Stimulated activated CD4-positive, alpha-beta T cell treated with anti-CD3 and anti-CD28 coated beads, Interleukin-15, amount 100 ng/mL, for 1 hour (primary cell): ENCODE measurements at places on chromosomes 4 and X.

DNA sequence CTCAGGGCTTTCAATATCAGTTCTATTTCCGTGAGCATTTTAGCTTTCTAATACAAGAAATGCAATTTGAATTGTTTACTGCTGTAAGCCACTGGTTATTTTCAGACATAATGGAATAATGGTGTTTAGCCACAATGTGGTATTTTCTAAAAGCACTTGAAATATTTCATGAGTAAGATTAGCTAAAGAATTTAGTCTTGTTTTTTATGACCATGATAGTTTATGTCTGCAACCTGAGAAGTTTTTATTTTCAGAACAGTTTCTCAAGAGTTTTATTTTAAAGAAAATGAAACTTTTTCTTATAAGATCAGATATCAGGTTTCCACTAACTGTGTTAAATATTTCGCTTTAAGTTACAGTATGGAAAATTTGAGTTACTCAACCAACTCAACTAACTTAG lies 60.2 kb downstream of the SLIT2 start:
- no peak for DNase-seq

- no peak for DNase-seq
Measured at GRCh38 chr4:101027721-101028120, 319.6 kb downstream of the PPP3CA start.

DNA sequence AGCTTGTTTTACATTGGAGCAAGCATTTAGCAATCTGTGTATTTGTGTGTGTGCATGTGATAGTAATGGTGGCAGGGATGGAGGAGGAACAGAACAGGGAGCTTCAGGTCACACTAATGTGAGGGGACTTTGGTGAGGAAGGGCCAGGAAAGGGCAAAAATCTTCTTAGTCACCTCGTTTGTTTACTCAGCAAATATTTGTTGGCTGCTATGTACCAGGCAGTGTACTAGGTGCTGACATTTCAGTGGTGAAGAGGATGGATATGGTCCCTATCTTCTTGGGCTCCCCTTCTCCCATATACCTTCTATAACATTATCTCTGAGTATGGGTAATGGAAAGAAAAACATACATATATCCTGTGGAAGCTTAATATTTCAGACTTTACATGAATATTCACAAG lies 48.5 kb upstream of the HDAC8 start:
- no peak for DNase-seq

GRCh38 chrX:44178274-44179053 lies 165.0 kb downstream of the EFHC2 start:
- no peak for DNase-seq

- DNase-seq: no peak
Measured at GRCh38 chr4:48124870-48125269, 9.2 kb downstream of the TXK start.

- DNase-seq: no peak
Measured at GRCh38 chrX:120429776-120430540, 39.1 kb downstream of the LAMP2 start.

- no peak for DNase-seq
Measured at GRCh38 chr4:176230836-176231235, 35.5 kb upstream of the SPATA4 start.

DNA sequence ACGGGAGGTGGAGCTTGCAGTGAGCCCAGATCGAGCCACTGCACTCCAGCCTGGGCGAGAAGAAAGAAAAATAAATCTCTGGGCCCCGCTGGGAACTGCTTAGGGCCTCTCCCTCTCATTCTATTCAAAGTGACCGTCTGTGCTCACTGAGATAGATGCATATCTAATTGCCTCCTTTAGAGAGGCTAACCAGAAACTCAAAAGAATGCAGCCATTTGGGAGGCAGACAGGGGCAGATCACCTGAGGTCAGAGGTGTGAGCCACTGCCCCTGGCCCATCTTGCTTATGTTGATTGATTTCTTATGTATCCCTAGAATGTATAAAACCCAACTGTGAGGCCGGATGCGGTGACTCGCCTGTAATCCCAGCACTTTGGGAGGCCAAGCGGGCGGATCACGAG lies 6.2 kb upstream of the CSF2RA start:
- DNase-seq: no peak

DNA sequence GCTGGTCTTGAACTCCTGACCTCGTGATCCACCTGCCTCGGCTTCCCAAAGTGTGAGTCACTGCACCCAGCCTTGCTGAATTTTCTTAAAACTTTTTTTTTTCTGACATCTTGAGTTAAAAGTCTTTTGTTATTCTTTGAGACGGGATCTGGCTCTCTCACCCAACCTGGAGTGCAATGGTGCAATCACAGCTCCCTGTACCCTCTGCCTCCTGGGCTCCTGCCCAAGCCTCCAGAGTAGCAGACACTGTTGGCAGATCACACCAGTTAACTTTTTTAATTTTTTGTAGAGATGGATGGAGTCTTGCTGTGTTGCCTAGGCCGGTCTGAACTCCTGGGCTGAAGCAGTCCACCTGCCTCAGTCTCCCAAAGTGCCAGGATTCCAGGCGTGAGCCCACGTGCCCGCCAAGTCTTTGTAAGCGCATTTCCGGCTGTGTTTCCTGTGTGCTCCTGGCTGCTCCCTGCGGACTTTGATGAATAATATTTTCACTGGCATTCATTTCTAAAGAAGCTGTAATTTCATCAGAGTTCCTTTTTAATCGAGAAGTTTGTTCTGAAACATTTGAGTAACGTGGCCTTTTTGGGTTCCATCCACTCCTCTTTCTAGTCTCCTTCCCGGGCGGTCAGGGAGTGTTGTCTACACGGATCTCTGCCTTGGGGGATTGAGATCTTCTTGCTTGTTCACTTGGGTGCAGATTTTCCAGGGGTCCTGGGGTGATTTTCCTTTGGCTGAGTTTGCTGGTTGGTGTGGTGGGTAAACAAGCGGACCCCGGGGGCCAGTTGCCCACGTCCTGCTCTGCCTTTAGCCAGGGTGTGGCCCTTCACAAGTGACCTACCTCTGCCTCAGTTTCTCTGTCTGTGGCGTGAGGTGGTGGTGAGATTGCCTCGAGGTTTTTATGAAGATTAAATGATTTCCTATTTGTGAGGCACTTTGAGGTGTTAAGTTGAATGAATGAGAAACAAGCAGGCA lies 44.4 kb downstream of the PCGF3 start:
- no peak for DNase-seq

DNA sequence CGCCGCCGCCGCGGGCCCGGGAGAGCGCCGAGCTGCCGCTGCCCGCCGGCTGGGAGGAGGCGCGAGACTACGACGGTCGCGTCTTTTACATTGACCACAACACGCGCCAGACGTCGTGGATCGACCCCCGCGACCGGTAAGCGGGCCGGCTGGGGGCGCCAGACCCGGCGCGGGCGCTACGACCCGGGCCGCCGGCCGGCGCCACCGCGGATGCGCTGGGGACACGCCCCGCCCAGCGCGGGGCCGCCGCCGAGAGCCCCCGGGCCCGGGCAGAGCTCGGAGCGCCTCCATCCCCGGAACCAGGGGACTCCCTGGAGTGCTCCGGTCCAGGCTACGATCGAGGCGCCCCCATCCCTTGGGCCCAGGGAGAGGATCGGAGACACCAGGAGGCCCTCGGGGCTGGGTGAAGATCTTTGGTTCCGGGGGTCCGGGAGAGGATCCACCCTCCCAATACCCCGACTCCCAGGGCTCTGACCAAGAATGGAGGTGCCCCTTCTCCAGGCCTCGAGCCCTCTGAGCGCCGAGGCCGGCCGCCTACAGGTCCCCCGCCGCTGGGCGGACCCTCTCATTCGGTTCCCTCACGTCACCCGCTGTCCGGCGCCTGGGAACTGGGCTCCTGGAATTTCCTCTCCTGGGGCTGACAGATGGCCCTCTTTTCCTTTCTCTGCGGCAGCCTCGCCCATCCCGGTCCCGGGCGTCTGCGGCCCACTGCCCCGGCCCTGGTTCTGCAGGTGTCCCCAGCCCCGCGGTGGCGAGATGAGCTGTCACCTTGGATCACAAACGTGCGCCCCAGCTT lies 48.8 kb downstream of the CLDN34 start:
- DNase-seq: no peak

GRCh38 chr4:71141125-71141524 lies 147.7 kb downstream of the DCK start:
- no peak for DNase-seq

- DNase-seq: no peak
Measured at GRCh38 chrX:15448010-15448639, 45.0 kb downstream of the PIR start.

- no peak for DNase-seq
Measured at GRCh38 chr4:94523033-94523580, 71.4 kb downstream of the PDLIM5 start.
